ENCODE measurements at places on chromosomes 3 and 15.

- DNase-seq, result no peak
These were observed 33.4 kb downstream of the RPN1 start for GRCh38 chr3:128617270-128617556.

DNA sequence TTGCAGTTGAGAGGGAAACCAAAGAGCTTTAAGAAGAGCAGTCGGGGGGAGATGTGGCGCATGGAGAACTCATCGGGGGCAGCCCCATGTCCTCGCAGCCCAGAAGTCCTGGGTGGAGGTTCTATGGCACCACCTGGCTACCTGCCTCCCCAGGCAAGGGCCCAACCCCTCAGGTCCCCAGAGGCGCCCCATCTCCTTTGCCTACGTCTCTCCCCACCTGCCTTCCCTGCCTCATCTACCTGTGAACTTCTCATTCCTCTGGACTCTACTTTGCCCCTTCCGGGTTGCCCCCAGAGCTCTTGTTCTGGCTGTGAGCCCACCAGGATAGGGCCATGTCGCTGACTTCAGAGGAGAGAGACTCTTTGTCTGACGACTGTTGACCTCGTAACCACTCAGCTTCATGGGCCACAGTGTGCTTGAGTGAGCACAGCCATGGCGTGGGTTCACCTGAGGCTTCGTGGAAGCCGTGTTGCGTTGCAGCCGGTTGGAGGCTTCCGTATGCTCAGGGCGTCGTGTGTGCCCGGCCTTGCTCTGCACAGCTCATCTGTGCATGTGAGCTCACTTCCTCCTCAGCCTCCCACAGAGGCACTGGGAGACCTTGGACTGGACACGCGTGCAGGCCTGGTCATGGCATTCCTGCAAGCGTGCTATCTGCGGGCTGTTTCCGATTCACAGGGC lies 13.4 kb downstream of the APBA2 start:
- DNase-seq, result no peak

DNA sequence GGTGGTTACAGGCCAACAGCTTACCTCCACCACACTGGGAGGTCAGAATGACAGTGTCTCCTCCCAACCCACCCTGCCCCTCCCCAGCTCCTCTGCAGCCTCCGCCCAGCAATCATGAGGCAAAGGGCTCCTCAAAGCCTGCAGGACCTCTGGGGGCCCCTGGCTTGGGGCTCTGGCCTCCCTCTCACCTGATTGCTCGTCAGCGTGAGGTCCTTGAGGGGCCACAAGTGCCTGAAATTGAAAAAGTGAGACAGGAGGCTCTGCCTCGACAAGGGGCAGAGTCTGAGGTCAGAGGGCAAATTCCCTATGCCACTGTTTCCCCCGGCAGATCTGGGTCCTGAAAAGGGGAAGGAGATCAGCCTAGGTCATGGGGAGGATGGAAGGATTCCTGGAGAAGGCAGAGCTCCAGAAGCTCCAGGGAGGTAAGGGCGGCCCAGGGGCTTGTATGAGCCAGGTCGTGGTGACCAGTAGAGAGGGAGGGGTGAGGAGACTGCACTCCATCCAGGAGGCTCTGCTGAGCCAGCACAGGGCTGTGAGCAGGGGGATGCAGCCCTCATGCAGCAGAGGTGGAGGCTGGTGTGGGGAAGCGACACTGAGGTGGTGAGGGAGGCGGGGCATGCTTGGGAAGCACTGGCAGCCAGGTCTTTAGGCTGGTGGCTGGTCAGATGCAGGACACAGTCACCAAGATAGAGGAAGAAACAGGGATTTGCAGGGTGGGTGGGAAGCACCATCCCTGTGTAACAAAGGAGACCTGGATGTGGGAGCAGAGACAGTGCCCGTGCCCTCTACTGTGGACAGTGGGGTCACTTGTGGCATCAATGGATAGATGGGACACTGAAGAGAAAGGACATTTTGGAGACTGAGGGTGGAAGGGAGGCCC lies 20.1 kb downstream of the ALS2CL start:
- no peak for DNase-seq

DNA sequence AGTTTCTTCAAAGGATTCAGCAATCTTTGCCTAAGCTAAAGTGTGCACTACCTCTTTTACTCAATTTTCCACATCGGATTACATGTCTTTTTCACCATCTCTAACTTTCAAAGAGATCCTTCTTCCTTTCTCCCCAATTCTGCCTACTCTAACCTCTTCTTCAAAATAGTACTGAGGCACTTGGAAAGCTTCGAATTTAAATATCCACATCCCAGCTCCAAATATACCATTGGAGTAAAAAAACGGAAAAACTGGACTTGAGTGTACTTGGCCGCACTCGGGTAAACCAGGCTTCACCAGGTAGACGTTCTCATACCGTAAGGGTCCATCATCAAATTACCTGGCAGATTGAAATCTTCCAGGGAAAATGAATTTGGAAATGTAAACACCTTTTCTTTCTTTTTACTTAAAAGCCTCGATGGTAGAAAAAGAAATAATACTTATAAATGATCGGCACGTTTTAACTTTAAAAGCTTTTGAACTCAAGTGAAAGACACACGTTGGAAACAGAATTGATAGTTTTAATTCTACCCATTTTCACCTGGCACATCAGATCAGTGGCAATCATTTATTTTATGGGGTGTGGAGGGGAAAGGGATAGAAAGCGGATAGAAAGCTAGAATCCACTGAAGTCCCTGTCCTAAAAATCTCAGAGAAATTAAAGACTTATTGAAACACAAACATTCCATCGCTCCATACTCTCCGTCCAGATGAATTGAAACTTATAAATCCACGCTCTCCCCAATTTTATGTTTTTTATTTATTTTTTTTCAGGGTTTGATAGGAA lies 8.2 kb upstream of the MEIS2 start:
- no peak for DNase-seq

DNA sequence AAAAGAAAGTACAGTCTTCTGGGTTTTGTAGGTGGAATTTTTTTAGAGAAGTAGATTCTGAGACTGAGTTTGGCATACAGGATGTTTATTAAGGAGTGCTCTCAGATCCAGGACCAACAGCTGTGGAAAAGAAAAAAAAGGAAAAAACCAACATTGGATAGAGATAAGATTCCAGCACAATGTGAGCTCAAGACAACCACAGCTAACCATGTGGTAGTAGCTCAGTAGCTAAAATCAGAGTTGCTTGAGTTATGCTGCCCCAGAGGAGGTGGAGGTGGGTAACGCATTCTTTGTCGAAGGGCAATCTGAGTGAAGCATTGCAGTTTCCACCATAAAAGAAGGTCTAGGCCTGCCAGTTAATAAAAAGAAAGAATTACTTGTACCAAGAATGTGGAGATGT lies 904.3 kb downstream of the NSUN3 start:
- no peak for DNase-seq

GRCh38 chr3:69766638-69767037 lies 27.4 kb downstream of the MITF start:
- DNase-seq, result no peak

DNA sequence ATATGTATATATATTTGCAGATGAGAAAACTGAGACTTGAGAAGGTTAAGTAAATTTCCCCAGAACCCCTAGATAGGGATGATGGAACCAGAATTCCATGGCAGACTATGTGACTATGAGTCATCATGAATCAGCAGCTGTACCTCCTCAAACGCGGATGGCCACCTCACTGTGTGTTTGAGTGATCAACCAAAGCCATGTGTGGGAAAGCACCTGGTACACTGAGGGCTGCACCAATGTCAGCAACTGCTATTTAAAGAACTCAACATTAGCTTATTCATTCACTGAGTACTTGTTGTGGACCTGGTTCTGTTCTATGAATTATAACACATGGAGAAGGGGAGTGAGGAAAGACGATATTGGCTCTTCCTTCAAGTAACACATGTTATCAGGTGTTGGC lies 377.0 kb downstream of the GAP43 start:
- DNase-seq, result no peak

DNA sequence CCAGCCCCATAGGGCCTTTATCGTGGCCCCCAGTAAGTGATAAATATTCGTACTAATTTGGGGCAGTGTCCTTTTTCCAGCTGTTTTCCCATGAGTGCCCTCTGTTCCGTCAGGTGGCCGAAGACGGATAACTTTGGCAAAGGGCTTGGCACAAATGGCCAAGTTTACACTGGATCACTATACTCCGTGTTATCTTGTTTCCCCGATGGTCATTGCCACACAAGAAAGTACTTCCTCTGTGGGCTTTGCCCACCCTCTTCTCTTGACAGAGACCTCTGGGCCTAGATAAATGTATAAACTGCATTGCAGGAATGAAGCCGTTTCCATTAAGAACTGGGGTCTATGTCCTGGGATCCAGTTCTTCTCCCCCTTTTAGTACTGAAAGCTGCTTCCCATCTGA lies 39.1 kb downstream of the SMAD3 start:
- no peak for DNase-seq

DNA sequence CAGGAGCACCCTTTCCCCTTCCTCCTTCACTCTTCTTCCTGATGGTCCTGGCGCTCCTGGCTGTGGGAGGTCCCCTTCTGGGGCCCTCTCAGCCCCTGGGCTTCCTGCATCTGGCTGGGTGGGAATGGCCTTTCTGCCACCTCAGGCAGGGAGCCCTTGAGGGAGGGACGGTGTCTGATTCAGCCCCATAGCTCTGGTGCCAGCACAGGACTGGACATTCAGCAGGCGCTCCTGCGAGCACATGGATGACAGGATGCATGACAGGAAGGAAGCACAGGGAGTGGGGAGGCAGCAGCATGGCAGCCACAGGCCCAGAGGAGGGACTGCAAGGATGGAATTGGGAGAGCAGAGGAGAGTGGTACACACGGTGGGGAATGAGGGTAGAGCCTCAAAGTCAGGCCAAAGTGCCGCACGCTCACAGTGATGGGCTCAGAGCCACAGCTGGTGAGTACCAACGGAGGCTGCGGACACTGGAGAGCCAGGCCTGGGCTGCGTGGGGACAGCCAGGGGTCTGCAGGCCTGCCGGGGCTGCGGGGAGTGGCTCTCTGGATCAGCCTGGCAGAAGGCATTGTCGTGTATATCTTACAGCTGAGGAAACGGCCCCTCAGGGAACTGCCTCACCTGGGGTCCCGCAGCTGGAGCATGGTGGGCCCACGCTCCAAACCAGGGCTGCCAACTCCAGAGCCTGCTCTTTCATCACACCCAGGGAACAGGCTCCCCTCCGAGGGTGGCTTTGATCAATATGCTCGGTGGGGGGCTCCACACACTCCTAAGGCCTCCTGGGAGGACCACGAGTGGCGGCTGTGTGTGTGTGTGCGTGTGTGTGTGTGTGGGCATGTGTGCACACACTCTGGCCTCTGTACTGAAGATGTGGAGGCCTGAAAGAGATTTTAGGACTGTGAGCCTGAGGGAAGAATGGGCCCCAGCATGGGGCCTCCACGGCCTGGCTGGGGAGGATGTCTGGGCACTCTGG lies 51.4 kb upstream of the CTSH start:
- no peak for DNase-seq

- DNase-seq, result no peak
These were observed 4.2 kb downstream of the AMOTL2 start for GRCh38 chr3:134369861-134370596.

DNA sequence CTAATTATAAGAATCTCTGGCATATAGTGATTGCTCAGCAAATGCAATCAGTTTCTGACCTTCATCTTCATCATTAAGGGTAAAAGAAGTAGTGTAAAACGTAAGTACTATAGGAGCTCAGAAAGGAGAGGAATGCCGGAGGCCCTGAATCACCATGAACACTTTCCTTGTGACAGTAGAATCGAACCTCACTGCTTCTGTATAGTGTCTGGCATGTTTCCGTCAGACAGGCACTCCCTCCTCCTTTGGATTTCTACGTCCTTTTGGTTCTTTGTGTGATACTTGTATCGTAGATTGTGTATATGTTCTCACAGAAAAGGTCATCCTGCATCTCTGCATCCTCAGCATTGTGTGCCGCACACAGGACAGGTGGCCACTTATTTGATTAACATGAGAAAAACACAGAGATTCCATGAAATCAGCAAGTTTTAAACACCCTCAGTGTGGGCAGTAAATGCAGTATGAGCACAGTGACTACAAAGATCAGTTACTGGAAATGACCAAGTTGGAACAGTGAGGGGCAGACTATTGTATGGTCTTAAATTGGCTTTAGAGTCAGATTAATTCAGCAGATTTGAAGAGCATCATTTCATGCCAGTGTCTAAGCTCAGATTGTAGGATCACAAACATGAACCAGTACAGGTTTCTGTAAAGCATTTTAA lies 234.5 kb downstream of the UBE2E2 start:
- DNase-seq, result no peak

DNA sequence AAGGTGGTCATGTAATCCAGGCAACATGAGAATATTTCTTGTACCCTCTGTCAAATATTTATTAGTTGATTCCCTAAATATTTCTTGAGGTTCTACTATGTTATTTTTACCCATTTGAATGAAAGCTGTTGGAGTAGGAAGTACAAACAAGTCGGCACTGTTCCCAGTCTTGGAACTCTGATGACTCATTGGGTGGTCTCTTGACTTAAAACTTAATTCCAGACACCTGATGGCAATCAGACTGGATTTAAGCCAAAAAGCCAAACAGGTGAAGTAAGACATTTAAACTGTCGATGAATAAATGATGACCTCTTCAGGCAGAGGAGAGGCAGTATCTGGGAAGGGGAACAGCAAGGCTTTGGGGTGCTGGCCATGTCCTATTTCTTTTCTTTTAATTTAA lies 22.8 kb downstream of the C2CD4A start:
- DNase-seq, result no peak

- no peak for DNase-seq
These were observed 15.2 kb upstream of the ACTC1 start for GRCh38 chr15:34810443-34811129.

DNA sequence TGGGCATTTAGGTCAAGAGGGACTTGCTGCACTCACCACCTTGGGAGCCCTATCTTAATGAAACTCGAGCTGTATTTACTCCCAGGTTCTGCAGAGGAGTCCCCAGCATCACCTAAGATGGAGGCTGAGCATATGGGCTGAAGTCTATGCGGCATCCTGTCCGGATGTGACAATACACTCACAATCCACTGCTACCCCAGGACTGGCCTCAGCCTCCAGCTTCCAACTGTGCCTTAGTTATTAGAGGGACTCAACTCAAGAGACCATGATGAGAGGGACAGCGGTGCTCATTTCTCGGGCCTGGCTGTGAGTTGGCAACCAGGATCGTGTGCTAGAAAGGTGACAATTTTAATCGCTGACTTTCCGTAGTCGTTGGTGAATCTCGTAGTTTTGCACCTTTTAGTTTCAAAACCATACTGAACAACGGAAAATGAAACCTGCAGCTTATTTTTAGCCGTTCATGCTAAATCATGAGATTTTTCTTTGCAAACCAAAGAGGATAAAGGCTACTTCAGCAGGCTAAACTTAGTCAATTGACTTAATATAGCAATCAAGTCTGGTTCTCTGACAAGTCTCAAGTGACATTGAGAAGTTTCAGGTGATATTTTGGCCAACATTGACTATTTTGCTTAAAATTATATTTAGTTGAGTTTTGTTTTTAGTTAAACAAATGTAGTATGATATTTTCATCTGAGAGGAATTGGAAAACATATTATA lies 11.1 kb downstream of the ZBTB38 start:
- no peak for DNase-seq

GRCh38 chr15:65254356-65254755 lies 32.3 kb downstream of the PARP16 start:
- no peak for DNase-seq

- no peak for DNase-seq
These were observed 185.0 kb upstream of the EOMES start for GRCh38 chr3:27907148-27907547.

- DNase-seq, result no peak
These were observed 128.6 kb downstream of the SLCO3A1 start for GRCh38 chr15:91981821-91982800.

- DNase-seq, result no peak
These were observed 391.9 kb downstream of the OCA2 start for GRCh38 chr15:27707257-27707656.

GRCh38 chr3:71186801-71187200 lies 396.7 kb downstream of the FOXP1 start:
- DNase-seq, result no peak

GRCh38 chr3:65540666-65541065 lies 498.1 kb downstream of the MAGI1 start:
- no peak for DNase-seq

Measured in stimulated activated CD4-positive, alpha-beta T cell treated with anti-CD3 and anti-CD28 coated beads, TNF-alpha, amount 100 ng/mL, for 4 hours (primary cell).